IPS-NIHi11 (cell line): ENCODE measurements at places on chromosomes 4 and X.

GRCh38 chr4:39502019-39502663 lies 25.1 kb downstream of the UGDH start:
- no peak for DNase-seq

GRCh38 chrX:1676866-1677265 lies 62.0 kb downstream of the ASMT start:
- DNase-seq, result no peak

DNA sequence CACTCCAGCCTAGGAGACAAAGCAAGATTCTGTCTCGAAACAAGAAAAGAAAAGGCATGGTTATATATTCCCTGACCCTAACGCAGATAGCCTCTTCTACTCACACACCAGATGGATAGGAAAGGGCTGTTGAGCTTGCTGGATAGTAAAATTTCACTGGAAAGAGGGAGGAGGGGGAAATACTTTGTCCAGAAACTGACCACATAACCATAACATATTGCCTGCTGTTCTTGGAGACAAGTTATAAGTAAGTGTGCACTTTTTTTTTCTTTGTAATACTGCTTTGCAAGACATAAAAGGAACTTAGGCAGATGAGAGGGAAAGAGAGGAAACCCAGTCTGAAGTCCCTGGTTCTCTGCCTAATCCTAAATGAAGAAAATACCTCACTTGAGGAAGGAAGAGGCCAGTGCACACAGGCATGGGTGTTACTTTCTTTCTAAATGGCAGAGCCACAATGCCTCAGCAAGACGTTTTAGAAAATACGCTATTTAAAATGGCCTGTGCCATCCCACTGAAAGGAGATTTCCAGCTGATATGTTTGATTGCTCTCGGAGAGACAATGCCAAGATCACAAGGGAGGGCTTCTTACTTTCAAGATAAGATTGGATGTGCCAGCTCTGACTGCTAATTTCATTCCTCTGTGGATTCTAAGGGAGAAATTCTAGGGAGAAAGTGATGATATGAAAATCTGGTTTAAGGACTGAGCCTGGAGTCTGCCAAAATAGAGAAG lies 140.6 kb downstream of the DCTD start:
- no peak for DNase-seq

- no peak for DNase-seq
Observed at GRCh38 chr4:2545321-2546013, 9.0 kb downstream of the FAM193A start.
